Activated CD4-positive, alpha-beta T cell treated with anti-CD3 and anti-CD28 coated beads for 1 hour (primary cell): ENCODE measurements at places on chromosomes 12 and 14.

GRCh38 chr14:61372842-61373555 is 51.6 kb downstream of the PRKCH start:
- no peak for DNase-seq

GRCh38 chr12:95116773-95117172 is 43.4 kb upstream of the NR2C1 start:
- DNase-seq = no peak

- DNase-seq = no peak
These were observed 105.8 kb downstream of the SAMD4A start for GRCh38 chr14:54672688-54673087.

DNA sequence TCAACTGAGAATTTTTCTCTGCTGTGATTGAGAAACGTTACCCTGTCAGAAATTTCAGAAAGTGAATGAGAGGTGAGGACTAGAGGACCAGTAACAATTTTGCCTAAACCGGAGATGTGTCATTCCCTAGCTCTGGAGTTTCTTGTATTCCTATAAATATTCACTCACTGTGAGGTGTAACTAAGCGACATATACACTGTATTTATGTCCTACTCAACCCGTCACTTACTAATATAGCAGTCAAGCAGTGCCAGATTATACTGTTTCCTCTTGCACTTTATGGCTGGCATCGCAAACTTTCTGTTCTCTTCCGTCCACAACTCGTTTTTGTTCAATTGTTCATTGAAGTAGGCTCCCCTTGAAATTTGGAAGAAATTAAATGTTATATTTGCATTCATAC is 192.9 kb downstream of the NOVA1 start:
- DNase-seq = no peak

- DNase-seq = no peak
These were observed 225.4 kb upstream of the PDE3A start for GRCh38 chr12:20142956-20143355.

DNA sequence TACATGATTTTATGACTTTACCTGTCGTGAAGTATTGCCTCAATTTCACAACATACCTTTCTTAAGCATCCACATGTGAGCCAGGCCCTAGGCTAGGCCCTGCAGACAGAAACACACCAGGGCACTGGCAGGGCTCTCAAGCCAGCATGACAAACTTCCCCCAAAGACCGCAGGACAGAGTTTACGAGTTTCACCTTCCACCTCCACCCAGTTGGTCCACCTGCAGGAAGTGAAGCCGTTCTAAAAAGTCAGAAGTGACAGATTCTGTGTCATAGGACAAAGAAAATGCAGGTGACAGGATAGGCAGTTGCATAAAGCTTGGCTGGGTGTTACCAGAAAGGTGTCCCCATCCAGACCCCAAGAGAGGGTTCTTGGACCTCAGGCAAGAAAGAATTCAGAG is 382.3 kb downstream of the PCNX1 start:
- no peak for DNase-seq
